ENCODE measurements at places on chromosomes 7 and 10.
A peak's percentile ranks its signal among the peaks of the same experiment; 100 is the strongest.

DNA sequence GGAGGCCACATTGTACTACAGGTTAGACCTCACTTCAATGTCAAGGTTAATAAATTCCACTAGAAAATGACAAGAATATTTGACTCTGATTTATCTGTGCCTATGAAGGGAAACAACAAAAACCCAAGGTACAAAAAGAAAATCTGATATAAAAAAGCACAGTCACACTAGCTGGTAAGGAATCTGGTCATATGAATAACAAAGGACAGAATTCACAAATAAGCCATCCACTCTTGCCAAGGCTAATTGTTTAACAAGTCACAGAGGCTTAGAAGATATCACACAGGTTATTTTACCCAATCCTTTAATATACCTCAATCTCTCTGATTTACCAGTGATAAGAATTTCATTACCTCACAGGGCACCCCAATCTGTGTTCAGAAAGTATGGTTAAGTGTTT is 47.9 kb downstream of the IRF5 start:
- no peak overlapping the region for H3K4me3 ChIP-seq
- no peak overlapping the region for H3K27ac ChIP-seq
- no peaks in the 10 kb centered on the region for H3K27me3 ChIP-seq
- no peaks in the 10 kb centered on the region for H3K4me1 ChIP-seq
- H3K36me3 ChIP-seq: peaks cover 77% of the 10 kb centered on the region

- peak; percentile 38 for DNase-seq
- no peak overlapping the region for H3K4me3 ChIP-seq
- H3K4me1 ChIP-seq: no peaks in the 10 kb centered on the region
- no peak overlapping the region for H3K27ac ChIP-seq
- no peaks in the 10 kb centered on the region for H3K27me3 ChIP-seq
Observed at GRCh38 chr10:128463991-128464760, 338.0 kb upstream of the MKI67 start.

- no peak overlapping the region for H3K4me3 ChIP-seq
- no peak for DNase-seq
- H3K36me3 ChIP-seq: no peaks in the 10 kb centered on the region
- H3K27me3 ChIP-seq: no peaks in the 10 kb centered on the region
- H3K4me1 ChIP-seq: peaks cover 15% of the 10 kb centered on the region
- no peak overlapping the region for H3K27ac ChIP-seq
Observed at GRCh38 chr7:46855851-46856250, 726.1 kb downstream of the TNS3 start.

- H3K4me1 ChIP-seq: no peaks in the 10 kb centered on the region
- peaks cover 7% of the 10 kb centered on the region for H3K36me3 ChIP-seq
- H3K27me3 ChIP-seq: no peaks in the 10 kb centered on the region
- no peak for DNase-seq
- H3K4me3 ChIP-seq: no peak overlapping the region
- no peak overlapping the region for H3K27ac ChIP-seq
Observed at GRCh38 chr10:131700506-131700905, 200.3 kb upstream of the PPP2R2D start.

DNA sequence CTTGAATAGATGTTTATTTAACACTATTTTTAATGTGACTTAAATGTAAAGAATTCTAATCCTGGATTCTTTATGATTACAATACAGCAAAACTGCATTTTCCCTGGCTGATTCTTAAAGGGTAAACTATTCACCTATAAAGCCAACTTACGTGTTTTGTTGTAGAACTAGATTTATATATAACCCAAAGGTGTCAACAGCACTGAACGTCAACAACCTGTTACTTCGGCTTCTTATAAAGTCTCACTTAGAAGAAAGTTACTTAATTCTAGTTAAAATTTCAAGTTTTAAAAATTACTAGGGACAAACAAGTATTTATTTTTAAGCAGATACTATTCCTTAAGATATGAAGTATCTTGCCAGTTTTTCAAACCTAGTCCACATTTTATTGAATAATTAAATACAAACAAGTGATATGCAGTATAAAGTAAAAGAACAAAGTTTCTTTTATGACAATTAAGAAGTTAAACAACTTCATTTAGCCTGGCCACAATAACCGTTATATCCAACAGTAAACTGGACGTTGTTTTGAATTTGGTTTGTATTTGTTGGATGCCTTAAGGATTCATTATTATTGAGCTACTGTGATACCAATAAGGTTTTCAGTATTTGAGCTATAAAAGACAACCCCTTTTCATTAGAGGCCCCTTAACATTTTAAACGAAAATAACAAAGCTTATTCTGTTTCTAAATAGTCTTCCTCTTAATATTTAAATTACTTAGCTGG is 83.1 kb downstream of the SNX10 start:
- DNase-seq: no peak
- peaks cover 3% of the 10 kb centered on the region for H3K4me1 ChIP-seq
- H3K4me3 ChIP-seq: no peak overlapping the region

DNA sequence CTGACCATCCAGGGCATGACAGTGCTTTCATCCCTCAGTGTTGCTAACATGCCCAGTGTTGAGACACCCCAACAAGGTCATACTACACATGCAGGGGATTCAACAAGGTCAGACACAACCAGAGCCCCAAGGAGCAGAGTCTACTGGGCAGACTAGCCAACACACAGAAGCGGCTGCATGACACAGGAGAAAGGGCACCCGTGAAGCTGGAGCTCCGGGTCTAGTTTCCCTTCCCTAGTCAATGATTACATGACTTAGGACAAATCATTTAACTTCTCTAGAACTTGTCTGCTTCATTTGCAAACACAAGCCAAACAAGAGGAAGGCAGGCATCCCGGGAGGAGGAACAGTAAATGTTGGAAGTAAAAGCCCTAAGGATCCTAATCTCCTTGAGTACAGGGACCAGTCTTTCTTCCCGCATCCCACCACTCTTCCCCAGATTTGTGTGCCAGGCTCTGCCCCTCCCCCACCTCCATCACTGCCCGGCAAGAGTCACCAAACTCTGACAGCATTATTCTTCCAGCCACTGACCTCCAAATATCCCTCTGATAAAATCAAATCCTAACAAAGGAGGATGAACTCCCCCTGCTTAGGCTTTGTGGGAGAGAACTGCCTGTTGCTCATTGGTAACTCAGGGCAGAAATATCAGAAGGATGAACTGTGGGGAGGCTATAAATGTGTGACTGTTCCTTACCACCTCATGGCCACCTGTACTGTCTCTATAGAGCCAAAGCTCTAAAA is 104.3 kb downstream of the KCNMA1 start:
- DNase-seq: no peak
- no peaks in the 10 kb centered on the region for H3K27me3 ChIP-seq

DNA sequence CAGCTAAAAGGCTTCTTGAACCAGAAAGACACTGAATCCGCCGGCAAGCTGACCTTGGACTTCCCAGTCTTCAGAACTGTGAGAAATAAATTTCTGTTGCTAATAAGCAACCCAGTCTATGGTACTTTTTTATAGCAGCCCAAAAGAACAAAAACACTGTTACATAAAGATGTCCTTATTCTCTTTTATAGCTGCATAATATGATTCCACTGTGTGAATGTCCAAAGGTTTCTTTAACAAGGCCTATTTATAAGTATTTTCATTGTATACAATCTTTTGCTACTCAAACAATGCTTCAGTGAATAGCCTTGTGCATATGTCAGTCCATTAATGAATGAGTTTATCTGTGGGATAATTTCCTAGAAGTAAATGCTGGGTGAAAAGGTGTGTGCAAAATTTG is 190.8 kb upstream of the INHBA start:
- H3K36me3 ChIP-seq: no peaks in the 10 kb centered on the region
- H3K4me3 ChIP-seq: no peak overlapping the region
- no peak for DNase-seq
